ENCODE measurements at places on chromosomes 2 and 18.
A peak's percentile ranks its signal among the peaks of the same experiment; 100 is the strongest.

DNA sequence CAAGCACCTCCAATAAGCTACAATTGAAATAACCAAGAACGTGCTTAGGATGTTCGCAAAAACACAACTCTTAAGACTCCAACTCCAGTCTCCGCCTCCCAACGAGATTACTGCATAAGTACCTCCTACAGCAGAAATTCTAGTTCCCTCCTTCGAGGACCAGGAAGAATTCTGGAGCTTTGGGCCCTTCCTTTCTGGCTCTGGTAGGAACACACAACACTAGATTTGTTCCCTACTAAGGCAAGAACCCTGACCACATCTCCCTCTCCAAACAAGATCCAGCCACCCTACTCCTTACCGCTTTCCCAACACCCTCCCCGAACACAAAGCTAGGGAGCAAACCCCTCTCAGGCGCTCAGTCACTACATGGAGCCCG is 721 bp downstream of the ADAM17 start:
- H3K36me3 ChIP-seq = no peaks in the 10 kb centered on the region
- peak overlapping the region; percentile 99 for H3K4me3 ChIP-seq
- no peak for DNase-seq

- peak overlapping the region; percentile 97 for H3K27ac ChIP-seq
- peak overlapping the region; percentile 1 for H3K4me3 ChIP-seq
- no peaks in the 10 kb centered on the region for H3K36me3 ChIP-seq
- peak; percentile 84 for DNase-seq
- H3K4me1 ChIP-seq = peaks cover 46% of the 10 kb centered on the region
Observed at GRCh38 chr18:49055754-49056172, 105.0 kb upstream of the SMAD7 start.

DNA sequence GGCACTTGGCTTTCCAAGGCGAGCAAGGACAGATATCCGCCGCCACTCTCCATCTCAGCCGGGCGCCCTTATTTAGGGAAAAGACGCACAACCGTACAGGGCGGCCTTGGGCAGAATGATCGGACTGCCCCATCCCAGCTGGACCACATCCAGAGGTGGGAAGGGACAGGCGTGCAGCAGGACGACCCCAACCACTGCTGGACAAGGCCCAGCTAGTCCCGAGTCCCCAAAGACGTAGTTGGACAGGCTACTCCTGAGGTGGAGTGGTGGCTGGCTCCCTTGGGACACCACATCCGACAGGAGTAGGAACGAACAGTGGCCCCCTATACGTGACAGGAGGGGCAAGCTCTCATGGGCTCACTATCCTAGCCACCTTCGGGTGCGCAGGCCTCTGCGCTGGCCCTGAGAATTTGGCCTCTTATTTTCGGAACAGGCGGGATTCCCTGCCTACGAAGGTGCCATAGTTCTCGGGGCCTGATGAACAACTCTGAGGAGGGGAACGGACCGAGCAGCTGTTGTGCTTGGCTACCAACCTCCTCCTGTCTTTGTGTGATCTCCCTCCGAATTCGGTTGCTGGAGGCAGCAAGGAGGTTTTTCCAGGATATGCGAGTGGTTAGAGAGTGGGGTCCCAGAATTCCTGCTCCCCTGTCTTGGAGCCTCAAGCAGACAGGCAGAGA is 2.3 kb downstream of the FEV start:
- peak; percentile 80 for DNase-seq
- H3K36me3 ChIP-seq = no peaks in the 10 kb centered on the region
- H3K27me3 ChIP-seq = peaks cover 74% of the 10 kb centered on the region
- no peaks in the 10 kb centered on the region for H3K4me1 ChIP-seq

- H3K36me3 ChIP-seq = no peaks in the 10 kb centered on the region
- no peaks in the 10 kb centered on the region for H3K4me1 ChIP-seq
- DNase-seq = no peak
- H3K4me3 ChIP-seq = peak overlapping the region; percentile 74
- peaks cover 40% of the 10 kb centered on the region for H3K27me3 ChIP-seq
- H3K27ac ChIP-seq = no peak overlapping the region
Observed at GRCh38 chr2:159903443-159904126, 105.6 kb upstream of the CD302 start.

DNA sequence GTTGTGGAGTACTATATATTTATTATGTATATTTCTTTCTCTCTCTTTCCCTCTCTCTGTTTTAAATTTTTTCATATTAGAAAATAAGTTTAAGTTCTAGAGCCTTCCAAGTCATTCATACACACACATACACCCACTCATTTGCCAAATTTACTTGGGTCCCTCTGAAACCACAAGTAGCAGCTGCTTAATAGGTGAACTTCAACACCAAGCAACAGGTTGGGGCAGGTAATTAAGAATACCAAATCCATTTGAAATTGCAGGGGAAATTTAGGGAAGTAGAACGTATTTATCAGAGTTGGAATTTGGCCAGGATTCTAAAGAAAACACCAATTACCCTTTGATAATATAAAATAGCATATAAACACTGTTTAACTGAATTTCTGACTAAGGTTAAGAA is 75.0 kb upstream of the RBBP8 start:
- no peaks in the 10 kb centered on the region for H3K4me1 ChIP-seq
- peaks cover 78% of the 10 kb centered on the region for H3K27me3 ChIP-seq
- DNase-seq = no peak
- H3K36me3 ChIP-seq = no peaks in the 10 kb centered on the region
- H3K4me3 ChIP-seq = no peak overlapping the region

- no peak overlapping the region for H3K4me3 ChIP-seq
- H3K27ac ChIP-seq = peak overlapping the region; percentile 20
- no peak for DNase-seq
- no peaks in the 10 kb centered on the region for H3K27me3 ChIP-seq
- H3K36me3 ChIP-seq = no peaks in the 10 kb centered on the region
Observed at GRCh38 chr2:101756266-101756665, 58.8 kb downstream of the MAP4K4 start.

DNA sequence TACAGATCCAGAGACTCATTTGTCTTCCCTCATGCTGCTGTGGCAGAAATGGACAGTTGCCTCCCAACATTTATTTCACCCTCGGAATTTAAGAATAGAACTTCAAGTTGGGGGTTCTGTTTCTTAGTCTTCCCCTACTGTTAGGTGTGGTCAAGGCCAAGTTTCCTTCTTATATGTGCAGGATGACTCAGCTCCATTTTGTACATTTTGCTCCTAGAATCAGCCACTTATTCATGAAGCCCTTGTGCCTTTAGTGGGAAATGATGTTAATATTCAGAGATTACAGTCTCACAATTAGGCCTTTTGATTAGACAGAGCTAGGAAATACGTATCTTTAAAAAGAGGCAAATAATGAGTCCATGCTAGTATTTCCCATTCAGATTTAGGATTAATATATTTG is 46.2 kb upstream of the ELOA2 start:
- no peak for DNase-seq
- no peak overlapping the region for H3K27ac ChIP-seq
- H3K4me1 ChIP-seq = no peaks in the 10 kb centered on the region
- H3K36me3 ChIP-seq = no peaks in the 10 kb centered on the region
- H3K4me3 ChIP-seq = no peak overlapping the region

All from osteoblast (primary cell).